Stimulated activated naive CD4-positive, alpha-beta T cell (primary cell): ENCODE measurements at places on chromosomes 16 and 17.

- DNase-seq: no peak
These were observed 76.0 kb downstream of the CHD9NB start for GRCh38 chr16:52976539-52977167.

DNA sequence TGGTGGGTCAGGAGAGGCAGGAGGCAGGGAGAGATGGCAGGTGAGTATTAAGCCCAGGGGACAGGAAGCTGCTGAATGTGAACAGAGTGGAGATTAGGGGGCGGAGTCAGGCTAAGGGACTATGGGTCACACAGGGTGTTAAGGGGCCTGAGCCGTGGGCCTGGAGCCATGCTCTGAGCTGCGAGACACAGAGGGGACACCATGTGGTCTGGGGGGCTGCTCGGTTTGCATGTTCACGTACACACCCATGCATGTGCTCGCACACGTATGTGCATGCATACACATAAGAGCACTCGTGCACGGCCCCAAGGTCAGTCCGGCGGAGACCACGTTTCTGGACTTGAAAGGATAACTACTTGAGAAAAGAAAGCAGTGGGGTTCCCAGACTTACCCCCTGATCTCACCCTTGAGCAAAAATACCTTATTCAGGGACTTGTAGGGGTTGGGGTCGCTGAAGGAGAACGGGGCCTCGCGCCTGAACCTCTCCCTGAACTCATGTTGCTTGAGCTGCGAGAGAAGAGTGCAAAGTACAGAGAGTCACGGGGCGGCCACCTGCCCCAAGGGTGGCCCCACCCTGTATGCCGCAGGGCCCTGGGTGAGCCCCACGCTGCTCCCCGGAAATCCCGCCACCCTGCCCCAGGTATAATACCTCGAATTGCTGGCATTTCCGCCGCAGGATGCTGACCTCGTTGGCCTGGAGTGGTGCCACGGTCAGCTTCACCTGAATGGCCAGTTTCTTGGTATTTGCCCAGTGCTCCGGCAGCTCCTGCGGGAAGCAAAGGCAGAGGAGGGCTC, 50.8 kb downstream of the DNAH17 start:
- DNase-seq: no peak

DNA sequence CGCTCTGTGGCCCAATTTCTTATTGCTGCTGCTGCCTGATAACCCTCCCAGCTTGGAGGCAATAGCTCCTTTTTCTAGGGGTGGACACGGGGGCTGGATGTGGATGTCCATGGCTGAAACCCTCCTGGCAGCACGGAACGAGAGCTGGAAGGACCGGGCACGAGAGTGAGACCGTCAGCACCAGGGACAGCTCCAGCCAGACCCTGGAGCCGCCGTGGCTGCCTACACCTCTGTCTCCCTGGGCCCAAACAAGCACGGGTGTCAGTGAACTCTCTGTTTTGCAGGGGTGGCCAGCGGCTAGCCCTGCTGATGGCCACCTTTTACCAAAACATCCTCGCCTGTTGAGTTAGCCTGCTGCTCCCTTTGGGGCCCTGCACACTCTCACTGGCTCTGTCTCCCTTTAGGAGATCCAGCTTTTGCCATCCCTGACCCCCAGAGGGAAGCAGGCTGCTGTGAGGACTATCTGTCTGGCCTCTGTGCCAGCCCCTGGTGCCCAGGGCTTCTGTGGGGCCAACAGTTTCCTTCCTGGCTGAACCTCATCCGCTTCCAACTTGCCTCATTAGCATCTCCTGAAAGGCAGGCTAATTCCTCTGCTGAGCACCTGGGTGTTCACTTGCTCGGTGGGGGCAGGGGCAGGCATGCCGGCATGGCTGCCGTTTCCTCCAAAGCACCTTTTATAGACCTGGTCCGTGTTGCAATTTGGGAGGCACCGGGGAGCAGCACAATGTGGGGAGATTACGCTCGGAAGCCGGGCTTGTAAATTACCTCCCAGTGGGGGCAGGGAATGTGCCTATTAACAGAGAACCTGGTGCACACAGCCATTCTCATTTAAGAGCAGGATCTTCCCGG, 118.1 kb downstream of the ENGASE start:
- peak; percentile 1 for DNase-seq

- no peak for DNase-seq
These were observed 26.2 kb upstream of the ADORA2B start for GRCh38 chr17:15918661-15919259.

GRCh38 chr17:33686171-33686570, 393.1 kb upstream of the ASIC2 start:
- DNase-seq: no peak
